HuH-7.5 (cell line): ENCODE measurements at places on chromosomes 5 and 9.

GRCh38 chr5:33311893-33312292 lies 128.9 kb upstream of the TARS1 start:
- DNase-seq, result no peak

DNA sequence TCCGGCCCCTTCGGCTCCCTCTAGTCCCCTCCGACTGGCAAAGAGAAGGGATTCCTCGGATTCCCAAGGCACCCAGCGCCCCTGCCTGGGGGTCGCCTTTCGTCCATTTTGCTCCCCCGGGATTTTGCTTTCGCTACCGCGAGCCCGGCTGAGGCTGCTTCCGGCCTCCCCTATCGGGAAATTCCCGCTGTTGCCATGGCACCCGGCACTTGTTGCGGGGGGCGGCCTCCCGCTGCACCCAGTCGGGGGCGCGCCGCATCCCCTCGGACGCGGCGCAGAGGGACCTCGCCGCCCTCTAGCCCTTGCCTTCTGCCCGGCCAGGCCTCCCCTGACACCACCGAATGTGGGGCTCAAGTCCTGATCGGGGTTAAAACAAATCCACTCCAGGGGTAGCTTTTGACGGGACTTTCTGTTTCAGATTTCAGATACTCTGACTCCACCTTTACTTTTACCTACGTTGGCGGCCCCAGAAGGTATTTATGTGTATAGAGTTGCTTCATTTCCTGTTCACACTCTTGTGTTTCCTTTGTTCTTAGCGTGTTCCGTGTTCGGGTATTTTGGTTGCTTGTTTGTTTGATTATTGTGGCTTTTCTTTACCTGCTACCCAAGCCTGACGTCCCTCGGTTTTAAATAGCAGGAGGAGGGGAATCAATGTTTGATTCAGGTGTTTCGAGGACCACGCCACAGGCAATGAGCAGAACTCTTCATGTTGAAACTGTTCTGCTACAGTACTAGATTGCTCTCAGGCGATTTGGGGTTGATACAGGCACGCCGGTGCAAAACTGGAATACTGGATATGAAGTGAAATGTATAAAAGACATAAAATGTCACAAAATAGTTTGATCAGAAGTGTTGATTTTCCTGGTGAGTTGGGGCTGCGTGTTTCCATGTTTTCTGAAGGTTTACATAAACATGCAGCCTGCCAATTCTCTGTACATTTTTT lies 1.5 kb downstream of the PARP8 start:
- peak; percentile 36 for DNase-seq

DNA sequence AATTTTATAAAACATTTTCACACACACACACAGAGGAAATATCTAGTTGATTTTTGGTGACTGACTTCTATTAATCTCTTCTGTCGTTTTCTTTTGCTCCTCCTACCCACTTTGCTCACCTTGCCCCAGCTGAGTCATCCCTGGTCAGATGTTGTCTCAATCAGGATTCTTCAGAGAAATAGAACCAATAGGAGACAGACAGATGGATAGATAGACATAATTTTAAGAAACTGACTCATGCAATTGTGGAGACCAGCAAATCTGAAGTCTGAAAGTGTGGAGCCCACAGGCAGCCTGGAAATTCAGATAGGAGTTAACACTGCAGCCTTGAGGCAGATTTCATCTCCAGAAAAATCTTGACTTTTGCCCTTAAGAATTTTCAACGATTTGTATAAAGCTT lies 37.0 kb upstream of the PIK3R1 start:
- DNase-seq, result no peak

DNA sequence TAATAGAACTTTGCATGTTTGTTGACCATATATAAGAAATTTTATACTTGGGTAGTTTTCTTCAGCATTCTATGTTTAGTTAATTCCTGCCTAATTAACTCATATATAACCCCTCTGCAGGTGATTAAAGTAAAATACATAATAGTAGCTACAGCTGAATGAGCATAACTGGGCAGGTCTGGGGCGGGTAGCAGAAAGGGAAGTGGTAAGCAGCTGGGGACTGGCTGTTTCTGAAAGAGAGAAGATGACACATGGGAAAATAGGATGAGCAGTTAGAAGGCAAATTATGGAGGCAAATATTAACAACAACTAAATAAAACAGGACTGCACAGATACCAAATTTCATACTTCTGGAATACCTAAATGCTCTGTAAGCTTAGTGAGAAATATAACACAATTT lies 128.1 kb downstream of the CPLANE1 start:
- no peak for DNase-seq

DNA sequence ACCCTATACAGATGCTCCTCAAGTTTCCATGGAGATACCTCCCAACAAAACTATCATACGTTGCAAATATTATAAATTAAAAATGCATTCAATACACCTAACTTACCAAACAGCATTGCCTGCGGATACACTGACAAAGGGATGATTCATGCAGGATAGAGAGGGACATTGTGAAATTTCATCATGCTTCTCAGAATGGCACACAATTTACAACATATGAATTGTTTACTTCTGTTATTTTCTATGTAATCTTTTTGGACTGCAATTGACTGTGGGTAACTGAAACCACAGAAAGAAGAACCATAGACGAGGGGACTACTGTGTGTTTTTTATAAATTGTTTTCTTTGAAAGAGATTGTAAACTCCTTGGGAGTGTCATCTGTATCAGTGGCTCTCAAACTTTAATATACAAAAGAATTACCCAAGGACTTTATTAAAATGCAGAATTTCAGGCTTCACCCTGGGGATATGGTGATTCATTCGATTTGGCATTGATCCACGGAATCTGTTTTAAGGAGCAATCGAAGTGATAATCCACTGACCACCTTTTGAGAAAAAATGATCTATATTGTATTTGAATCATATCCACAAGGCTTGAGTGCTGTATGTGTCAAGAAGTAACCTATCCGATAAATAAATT lies 146.4 kb downstream of the SGCD start:
- DNase-seq, result no peak

DNA sequence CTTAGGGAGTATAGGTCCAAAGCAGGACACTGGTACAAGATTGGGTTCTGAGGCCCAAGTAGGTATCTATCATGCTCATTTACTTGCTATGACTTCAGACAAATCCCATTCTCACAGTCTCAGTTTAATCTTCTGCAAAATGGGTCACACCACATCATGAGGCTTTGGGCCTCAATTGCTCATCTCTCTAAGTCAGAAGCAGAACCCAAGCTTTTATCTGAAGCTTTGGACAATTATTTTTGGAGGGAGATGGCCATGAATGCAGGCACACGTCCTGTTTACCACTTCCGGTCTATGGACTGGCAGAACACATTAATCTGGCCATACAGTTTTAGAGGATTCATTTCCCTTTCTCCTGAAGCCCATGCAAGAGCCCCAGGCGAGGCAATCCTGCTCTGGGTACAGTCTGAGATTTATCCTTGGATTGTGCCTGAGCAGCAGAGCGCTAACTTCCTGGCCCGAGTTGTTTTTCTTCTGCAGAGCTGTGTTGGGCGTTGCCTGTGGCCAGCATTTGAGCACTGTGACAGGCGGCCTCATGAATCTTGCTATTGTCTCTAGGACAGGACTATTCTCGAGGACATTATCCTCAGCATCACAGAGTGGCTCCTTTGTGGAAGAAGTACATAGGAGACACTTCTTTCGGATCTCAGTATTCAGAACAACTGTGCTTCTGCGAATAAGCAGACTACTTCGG lies 16.1 kb downstream of the SLC22A4 start:
- no peak for DNase-seq

- DNase-seq, result no peak
Measured at GRCh38 chr9:98402019-98402840, 146.8 kb upstream of the TBC1D2 start.

DNA sequence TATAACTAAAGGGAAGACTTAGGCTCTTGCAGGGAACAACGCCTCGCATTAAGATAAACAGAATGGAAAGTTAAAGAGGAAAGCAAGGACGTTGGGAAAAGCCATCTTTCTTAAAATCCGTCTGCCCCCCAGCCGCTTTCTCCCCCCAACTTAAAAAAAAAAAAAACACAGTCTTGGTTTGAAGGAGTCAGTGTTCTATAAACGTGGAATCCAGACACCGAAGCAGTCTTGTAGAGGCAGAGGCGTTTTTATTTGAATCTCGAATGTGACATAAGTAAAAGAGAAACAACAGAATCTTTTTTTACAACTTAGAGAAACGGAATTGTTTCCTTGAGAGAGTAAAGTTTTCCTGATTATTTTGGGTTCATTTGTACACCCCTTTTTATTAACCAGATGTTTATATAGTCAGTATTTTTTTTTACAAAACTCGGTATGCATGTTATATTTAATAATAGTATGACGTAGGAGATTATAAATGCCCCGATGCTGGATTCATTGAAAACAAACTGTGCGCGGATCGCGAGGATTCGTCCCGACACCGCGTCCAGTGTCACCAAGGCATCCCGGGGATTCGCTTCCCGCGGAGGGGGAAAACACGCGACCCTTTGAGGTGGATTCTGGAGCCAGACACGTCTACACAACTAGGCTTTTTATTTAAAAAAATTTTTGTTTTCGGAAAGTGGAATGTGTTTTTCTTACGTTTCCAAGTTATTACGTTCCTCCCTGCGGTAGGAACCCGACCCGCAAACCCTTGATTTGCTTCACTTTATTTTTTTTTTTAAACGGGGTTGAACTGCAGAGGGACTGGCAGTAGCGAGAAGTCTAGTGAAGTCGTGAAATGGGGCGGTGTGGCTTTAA lies 6.7 kb downstream of the PTCH1 start:
- no peak for DNase-seq

DNA sequence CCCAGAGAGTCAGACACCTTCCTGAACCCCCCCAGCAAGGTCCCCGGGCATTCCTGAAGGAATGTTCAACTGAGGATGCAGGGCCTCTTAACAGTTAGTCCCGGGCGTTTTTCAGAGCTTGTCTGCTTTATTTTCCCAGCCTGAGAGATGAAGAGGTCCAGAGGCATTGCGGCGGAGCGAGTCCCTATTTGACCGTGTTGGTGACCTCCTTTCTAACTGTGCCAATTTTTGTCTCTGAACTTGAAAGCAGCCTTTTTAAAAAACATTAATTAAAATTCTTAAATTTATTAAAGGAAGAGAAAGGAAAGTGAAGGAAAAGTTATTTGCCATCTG lies 433 bp upstream of the PTAR1 start:
- no peak for DNase-seq

DNA sequence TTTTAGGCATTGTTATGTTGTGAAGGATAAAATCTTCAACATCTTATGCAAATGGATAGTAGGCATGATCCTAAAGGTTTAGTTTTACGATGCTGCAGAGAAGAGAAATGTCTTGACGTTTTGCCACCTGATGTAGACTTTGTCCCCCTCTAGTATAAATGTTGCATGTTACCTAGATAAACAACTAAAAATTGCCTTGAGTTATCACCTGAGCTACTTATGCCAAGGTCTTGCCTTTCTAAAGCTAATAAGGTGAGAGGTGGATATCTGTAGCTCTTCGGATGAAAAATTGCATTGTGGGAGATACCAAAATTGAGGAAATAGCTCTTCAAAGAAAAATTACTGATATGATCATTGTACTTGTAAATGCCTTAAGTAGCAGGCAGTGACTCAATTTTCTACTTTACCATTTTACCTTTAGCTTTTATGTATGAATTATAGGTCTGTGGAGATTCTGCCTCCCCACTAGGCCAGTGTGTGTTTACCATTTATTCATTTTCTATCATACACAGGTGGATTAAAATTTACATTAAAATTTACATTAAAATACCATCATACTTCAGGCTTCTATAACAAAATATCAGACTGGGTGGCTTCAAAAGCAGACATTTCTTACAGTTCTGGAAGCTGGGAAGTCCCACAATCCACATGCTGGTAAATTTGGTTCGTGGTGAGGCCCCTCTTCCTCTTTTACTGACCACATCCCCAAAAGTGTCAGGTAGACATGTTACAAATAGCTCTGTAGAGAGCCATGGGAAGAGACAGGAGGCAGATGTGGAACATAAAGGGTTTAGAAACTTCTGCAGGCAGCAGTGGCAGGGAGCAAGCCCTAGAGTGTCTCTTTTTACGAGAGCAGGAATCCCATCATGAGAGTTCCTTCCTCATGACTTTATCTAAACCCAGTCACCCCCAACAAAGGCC lies 100.7 kb upstream of the ERBIN start:
- no peak for DNase-seq

GRCh38 chr5:38330207-38330606 lies 71.8 kb downstream of the EGFLAM start:
- no peak for DNase-seq

DNA sequence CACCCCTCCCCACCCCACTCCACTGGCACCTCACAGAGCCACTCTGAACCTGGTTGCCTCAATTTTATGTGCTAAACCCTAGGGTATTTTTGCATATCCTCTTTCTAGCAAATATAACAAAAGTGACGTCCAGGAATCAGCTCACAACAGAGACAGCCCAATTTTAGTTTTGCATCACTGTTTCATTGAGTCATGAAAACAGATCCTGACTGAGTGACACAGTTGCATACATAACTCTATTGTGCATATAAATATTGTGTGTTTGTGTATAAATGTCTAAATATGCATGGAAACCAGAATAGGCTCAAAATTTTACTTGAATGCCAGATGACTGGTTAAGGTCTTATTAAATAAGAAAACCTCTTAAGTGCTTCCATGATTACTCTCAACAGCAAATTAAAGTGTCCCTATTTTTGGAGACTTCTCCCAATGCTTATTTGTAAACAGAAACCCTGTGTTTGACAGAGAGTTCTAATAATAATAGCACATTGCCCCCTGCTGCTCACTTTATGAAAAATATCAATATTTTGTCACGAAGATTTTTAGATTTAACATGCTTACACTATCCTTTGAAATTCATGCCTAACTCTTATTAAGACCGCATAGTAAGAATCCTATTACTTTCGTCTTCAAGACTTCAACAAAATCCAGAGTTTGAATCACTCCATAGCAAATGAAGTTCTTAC lies 75.5 kb upstream of the PRRC1 start:
- no peak for DNase-seq

DNA sequence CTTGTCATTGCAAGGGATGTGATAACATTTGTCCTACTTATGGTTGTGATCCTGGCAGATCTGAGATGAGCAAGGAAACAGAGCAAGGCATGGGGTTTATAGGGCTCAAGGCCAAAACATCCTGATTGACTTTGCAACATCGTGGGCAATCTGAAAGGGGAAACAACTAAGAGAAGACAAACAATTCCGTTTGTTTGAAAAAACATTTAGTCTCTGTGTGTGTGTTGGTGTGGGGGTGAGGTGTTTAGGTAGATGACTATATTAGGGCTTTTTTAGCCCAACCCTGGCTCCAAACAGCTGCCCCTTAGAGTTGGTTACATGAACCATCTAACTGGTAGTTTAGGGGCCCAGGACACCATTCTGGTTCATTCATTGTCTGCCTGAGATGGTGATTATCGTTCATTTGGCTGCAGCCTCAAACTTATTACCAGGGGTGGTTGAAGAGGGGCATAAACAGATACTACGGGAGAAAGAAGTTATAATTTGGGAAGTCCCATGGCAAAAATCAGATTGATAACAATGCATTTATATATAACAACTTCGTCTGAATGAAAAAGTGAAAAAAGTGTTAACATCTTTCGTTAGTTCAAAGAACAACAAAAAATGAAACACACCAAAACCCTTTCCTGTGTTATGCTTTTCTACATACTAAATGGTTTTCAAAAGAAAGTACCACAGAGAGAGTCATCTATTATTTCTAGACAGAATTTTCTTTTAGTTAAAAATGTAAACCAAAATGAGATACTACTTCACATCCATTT lies 5.7 kb downstream of the FYB1 start:
- DNase-seq, result no peak
